ENCODE measurements at places on chromosomes 7 and 10. TPM values are rescaled to one million over a fixed set of nuclear protein-coding genes. Genes with fewer than 3 reads are reported as not detected.

DNA sequence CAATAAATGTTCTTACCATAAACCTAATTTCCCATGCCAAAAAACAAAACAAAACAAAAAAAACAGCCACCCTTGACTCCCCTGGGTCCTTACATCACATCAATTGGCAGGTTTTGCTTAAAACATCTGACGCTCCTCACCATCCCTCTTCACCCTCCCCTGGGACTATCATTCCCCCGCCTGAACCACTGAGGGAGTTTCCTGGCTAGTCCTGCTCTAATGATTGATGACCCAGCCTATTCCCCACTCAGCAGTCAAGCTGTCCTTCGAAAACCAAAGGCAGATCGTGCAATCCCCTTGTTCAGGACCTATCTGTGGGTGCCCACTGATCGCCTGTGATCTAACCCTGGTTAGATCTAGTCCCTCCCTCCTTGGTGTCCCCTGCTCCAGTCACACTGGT, 11.2 kb upstream of the FRMPD2 start:
- DNase-seq = no peak

GRCh38 chr7:80027611-80028173, 106.9 kb upstream of the GNAI1 start:
- no peak for DNase-seq

GRCh38 chr10:31866118-31866670, 62.4 kb downstream of the ARHGAP12 start:
- DNase-seq = no peak

DNA sequence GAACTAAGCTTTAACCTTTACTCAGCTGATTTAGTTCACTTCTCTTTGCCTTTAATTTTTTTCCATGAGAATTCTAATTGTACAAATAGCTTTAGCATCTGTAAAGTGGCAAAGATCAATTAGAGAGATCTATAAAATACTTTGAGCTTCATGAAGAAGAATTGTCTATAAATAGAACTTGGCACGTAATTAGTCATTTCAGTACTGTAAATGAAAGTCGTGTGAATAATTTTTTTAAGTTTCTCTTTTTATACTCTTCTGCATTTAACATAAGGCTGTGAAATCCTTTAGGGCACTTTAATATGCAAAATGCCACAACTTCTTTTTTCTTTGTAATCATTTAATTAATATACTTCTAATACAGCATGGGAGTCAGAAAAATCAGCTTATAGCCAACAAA, 177.8 kb downstream of the CSTF2T start:
- no peak for DNase-seq

DNA sequence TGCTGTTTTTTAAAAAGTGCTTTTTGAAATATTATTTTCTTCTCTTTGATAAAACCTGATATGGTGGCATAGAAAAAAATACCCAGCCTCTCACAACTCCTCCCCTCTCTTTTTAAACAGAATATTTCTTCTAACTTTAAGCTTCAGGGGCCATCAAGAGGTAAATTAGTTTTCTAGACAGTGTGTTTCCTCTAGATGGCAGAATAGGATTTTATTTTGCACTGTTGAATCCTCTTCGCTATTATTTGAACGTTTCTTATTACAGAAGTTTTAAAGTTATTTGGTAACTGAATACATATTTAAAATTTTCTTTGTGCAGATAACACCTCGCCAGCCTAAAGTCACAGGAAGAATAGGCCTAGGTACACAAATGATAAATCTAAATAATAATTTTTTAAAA, 30.3 kb downstream of the ARL5B start:
- peak; percentile 65 for DNase-seq

- DNase-seq = no peak
Measured at GRCh38 chr7:93707249-93707648, 132.7 kb upstream of the CALCR start.

GRCh38 chr7:55194522-55194921, 170.6 kb upstream of the LANCL2 start:
- DNase-seq = no peak

GRCh38 chr10:121351540-121351939, 246.7 kb downstream of the FGFR2 start:
- no peak for DNase-seq

DNA sequence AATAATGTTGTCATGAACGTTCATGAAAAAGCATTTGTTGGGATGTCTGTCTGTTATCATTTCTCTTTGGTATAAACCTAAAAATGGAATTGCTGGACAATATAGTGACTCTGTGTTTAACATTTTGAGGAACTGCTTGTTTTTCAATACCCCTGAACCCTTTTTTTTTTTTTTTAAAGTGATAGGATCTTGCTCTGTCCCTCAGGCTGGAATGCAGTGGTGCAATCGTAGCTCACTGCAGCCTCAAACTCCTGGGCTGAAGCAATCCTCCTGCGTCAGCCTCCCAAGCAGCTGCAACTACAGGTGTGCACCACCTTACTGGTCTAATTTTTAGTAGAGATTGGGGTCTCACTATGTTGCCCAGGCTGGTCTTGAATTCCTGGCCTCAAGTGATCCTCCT, 15.1 kb upstream of the LMTK2 start:
- DNase-seq = no peak

- no peak for DNase-seq
Measured at GRCh38 chr7:12814828-12815227, 127.4 kb downstream of the ARL4A start.

DNA sequence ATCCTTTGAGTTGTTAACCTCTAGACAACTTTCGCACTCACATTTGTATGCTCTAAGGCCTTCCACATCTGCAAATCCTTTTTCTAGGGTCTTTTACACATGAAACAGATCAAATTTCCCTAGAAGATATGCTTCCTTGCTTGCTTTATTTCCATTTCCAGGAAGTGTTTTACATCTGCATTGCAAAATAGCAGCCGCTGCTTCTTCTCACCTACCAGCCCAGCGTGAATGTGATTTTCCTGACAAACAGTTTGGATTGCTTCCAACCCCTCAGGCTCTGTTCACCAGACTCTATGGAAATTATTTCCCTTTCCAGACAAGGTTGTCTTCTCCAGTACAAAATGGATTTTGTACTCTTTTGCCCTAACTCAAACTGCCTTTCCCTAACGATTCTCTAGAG, 50.9 kb upstream of the PAPSS2 start:
- no peak for DNase-seq

- peak; percentile 24 for DNase-seq
Measured at GRCh38 chr10:73601486-73601921, 10.4 kb upstream of the USP54 start.

DNA sequence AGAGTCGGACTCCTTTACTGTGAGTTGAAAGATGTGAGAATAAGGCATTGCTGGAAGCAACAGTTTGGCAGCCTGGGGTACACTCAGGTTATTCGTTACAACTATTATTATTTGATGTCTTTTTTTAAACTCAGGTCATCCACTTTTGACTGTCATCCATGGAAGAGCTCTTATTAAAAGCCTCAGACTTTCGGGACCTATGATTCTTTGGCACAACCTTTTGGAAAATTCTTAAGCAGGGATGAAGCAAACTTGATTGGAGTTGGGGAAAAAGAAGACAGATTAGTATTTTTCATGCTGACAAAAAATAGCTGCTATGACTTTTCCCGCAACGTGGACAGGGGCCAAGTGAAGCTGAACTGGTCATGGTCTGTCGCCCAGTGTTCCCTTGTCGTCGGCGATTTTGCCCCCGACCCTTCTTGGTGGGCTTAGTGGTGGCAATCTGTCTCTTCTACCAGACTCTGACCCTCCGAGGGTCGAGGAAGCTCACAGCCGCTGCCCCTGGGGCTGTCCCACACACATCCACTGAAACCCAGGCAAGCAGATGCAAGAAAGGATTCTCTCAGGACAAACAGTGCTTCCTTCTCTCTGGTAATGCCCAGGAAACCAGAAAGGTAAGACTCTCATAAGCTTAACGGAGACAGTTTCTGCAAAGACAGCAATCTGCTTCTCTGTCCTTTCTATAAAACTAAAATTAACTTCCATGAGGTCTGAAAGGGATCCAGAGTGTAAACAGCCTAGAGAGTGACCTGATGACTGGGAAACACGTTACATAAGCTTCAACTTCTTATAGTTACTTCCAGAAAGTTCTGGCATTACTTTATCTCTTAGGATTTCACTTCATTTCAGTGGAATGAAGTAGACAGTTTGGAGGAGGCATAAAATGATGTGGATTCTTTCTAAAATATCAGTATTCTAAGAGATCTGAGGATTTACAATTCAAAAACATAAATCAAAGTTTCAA, 1.0 kb downstream of the CPED1 start:
- peak; percentile 38 for DNase-seq

DNA sequence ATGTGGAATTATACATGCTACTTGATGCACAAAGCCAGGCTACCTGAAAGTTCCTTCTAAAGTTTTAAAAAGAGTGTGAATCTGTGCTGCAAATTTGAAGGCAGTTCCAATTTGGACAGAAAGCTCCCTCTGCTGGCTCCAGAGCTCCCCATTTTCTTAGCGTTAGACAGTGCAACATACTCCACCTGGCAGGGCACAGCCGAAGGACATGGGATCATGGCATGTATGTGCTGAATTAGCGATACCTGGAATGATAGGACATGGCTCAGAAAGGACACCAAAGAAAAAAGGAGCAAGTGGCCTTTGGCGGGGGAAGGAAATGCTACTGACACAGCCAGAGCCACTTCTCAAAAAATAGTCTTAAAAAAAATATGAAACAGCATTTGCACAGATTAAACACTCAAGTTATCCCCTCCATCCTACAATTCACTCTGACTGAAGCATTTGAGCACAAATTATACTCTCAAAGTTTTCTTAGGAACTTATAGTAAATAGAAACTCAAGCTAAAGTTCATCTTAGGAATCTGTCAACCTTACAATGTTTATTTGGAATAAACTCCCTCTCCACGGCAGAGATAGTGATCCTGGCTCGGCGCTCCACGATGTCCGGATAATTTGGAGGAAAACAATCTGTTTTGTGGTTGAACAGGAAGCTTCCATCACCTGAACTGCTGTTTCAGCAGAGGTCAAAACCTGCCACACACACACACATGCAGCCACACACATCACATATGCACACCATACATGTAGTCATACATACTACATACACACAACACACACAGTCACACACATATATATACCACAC, 80.0 kb downstream of the C7orf25 start:
- peak; percentile 36 for DNase-seq

DNA sequence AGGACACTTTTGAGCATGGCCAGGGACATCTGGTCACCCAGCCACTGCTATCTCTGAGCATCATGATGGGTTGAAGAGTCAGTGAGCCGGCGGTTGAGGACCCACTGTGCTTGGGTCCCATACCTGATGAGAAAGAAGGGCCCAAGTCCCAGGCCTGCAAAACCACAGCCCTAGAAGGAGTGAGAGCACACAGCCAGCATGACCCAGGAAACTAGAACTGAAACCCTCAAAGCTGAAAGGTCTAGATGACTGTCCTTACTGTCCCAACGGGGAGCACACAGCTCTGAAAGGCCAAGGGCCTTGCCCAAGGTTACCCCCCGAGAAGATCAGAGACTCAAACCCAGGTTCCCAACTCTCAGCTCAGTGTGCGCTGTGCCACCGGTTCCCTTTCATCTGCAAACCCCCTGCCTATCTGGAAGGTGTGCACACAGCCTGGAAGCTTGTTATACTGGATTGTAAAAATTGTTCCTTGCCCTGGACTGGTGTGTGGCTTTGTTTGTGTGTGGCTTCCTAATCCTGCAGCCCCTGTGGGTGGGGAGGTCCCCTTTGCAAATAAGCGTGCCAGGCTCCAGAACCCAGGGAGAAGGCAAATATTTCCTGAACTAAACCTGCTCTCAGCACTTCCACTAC, 22.6 kb upstream of the PSAP start:
- DNase-seq = no peak

GRCh38 chr7:44561962-44562621, 11.6 kb downstream of the DDX56 start:
- DNase-seq = peak; percentile 54

DNA sequence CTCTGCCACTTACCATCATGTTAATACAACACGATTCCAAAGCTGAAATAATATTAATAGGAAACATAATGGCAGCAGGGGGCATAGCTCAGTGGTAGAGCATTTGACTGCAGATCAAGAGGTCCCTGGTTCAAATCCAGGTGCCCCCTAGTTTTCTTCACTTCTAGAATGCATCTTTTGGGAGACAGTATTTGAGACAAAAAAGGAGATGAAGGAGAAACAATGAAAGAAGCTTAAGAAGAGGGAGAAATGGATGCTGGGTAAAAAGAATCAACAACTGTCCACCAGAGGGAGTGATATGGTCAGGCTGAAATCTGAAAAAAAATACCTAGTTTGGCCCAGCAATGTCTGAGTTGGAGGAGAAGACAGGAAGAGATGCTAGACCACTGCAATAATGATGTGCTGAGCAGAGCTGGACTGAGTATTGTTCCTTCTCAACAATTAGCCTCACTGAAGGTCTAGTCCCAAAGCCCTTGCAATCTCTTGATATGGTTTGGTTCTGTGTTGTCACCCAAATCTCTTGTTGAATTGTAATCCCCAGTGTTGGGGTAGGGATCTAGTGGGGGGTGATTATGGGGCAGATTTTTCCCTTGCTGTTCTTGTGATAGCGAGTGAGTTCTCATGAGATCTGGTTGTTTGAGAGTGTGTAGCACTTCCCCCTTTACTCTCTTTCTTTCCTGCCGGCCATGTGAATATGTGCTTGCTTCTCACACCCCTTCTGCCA, 48.3 kb downstream of the ZNF783 start:
- peak; percentile 87 for DNase-seq

GRCh38 chr7:29243910-29244655, 49.5 kb downstream of the CHN2 start:
- DNase-seq = no peak

- DNase-seq = peak; percentile 92
Measured at GRCh38 chr10:89392974-89393373, 551 bp downstream of the IFIT1 start.

DNA sequence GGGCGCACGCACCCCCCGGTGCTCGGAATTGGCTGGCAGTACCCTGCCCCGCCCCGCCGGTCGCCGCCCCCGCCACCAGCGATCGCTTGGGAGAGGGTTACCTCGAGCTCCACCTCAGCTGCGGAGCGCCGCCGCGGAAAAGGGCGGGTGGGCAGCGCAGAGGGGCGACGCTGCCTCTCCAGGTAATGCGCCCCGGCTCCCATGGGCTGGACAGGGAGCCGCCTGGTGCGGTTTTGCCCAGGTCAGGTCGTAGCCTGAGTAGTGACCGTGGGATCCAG, 1.3 kb downstream of the PFKFB3 start:
- DNase-seq = no peak

The GIMAP4 gene
- not detected for total RNA-seq

The GRM3 gene
- not detected for total RNA-seq

The CFAP46 gene
- 1.7 TPM for total RNA-seq

The CACNB2 gene
- 0.36 TPM for total RNA-seq

The SPACDR gene
- total RNA-seq = 1.1 TPM

The C10orf62 gene
- total RNA-seq = not detected

The HOXA6 gene
- total RNA-seq = 1.4 TPM

The BLOC1S2 gene
- total RNA-seq = 49.4 TPM

The CYP3A7 gene
- total RNA-seq = not detected

The UBTD1 gene
- total RNA-seq = 21.9 TPM
